ENCODE measurements at places on chromosomes 2 and 18. TPM values are rescaled to one million over a fixed set of nuclear protein-coding genes. Genes with fewer than 3 reads are reported as not detected.

The TANC1 gene
- total RNA-seq, result not detected

The ASB18 gene
- total RNA-seq, result not detected

The FBXO36 gene
- total RNA-seq, result 0.11 TPM

DNA sequence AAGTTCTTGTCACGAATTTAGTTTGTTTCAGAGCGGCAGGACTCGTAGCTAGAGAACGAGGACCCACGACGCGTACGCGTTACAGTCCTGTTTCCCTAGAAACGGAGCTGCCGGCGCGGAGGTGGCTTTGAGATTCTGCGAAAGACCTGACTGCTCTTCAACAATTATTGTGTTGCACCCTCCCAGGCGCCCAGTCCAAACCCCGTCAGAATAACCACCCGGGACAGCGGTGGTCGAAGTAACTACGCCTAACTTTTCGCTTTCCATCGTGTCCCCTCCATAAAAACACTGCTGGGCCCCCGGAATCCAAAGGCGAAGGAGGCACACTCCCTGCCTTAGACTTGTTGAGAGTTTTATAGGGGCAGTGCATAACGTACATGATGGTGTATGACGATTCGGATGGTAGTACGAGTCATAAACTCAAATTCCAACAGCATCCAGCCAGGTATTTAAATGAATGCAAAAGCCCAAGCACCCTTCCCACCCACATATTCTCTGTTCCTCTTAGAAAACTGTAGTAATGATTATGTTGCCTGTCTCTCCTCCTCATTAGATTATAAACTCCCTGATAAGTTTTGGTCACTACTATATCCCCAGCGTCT is 651 bp upstream of the STAM2 start:
- DNase-seq, result peak; percentile 62

- DNase-seq, result no peak
Observed at GRCh38 chr2:201072201-201072530, 365 bp downstream of the NDUFB3 start.

DNA sequence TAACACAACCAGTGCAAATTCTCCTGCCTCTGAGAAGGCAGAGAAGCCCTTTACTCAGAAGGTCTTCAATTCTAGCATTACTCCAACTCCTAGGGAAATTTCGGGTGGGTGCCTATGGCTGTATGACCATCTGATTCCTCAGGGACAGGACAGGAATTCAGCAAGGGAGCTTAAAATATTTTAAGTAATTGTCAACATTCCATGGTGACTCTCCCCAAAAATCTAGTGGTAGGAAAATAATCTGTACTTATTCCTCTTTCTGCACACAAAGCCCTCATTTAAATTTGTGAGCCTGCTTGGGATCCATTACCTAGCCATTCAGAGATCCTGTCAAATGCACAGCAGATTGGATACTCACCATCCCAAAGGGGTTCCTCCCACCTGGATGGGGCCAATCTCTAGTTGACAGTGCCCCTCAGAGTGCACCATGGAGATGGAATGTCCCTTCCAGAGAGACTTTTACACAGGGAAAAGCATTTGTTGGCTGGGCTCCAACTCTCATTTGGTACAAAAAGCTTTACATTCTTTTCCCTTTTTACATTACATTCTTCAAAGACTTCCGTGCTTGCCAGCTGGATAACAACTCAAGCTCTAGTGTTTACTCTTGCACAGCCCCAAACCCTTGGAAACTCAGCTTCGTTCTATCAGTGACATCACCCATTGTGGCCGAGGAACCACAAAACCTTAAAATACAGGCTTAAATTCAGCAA is 3.1 kb upstream of the TMEM150A start:
- no peak for DNase-seq

- DNase-seq, result peak; percentile 100
Observed at GRCh38 chr2:64750817-64751285, 97.1 kb upstream of the SERTAD2 start.

- DNase-seq, result peak; percentile 71
Observed at GRCh38 chr2:25566694-25567093, 106.7 kb downstream of the DTNB start.

DNA sequence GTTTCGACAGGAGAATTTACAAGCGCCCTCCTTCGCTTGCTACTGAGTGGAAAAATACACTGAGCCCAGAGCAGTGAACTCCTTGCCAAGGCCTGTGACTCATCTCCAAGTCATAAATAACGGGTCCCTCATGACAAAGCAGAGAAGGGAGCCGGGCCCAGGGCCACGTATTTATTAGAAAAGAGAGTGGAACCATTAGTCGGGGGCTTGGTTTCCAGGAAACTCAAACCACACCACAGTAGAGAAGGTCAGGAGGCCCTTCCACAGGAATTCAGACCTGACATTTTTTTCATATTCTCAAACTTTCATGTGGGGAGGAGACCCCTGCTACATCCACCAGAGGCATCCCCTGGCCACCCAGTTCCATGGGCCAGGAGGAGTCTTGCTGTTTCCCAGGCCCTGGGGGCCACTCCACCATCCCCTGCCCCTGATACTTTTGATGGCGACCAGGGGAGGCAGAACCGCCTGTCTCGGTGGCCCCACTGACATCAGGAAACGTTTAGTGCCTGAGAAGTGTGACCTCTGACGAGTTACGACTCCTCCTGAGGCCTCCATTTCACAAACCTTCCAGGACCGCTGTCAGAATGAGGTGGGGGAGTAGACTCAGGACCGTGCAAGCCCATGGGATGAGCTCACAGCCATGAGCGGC is 289.7 kb downstream of the DYSF start:
- DNase-seq, result no peak

DNA sequence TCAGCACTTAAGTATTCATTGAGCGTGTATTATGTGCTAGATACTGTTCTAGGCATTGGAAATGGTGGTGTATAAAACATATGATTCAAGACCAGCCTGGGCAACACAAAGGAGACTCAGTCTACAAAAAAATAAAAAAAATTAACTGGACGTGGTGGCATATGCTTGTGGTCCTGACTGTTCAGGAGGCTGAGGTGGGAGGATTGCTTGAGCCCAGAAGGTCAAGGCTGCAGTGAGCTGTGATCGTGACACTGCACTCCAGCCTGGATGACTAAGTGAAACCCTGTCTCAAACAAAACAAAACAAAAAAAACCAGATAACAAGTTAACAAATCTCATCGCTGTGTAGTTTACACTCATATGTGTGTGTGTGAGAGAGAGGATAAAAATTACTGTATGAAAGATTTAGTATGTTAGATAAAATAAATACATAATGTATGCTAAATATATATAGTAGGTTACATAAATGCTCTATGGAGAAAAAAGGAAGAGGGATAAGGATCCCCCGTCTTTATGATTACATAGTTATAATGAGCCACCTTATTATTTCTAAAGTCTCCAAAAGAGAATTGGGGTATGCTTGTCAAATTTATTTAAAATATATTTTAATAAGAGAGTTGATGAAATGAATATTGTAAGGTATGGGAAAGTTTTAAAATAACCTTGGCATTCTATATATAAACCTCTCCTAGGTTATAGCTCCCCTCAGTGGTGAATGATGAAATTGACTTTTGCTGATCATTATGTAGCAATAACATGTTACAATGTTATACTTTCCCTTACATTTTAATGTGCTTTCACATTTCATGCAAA is 69.2 kb downstream of the EHBP1 start:
- DNase-seq, result peak; percentile 77

DNA sequence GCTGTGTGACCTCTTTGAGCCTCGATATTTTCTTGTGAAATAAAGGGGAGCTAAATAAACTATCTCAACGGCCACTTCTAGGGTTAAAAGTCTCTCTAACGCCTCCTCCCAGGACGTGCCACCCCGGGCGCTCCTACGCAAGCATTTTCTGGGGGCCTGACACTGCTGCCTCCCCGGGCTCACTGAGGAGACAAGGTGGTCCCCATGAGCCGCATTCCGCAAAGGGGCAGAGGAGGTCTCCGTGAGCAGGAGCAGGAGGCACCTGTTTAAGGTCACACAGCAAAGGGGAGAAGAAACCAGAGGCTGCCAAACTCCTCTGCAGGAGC is 913 bp upstream of the WNT10A start:
- DNase-seq, result no peak

GRCh38 chr2:26099933-26100332 is 66.0 kb downstream of the RAB10 start:
- DNase-seq, result no peak

DNA sequence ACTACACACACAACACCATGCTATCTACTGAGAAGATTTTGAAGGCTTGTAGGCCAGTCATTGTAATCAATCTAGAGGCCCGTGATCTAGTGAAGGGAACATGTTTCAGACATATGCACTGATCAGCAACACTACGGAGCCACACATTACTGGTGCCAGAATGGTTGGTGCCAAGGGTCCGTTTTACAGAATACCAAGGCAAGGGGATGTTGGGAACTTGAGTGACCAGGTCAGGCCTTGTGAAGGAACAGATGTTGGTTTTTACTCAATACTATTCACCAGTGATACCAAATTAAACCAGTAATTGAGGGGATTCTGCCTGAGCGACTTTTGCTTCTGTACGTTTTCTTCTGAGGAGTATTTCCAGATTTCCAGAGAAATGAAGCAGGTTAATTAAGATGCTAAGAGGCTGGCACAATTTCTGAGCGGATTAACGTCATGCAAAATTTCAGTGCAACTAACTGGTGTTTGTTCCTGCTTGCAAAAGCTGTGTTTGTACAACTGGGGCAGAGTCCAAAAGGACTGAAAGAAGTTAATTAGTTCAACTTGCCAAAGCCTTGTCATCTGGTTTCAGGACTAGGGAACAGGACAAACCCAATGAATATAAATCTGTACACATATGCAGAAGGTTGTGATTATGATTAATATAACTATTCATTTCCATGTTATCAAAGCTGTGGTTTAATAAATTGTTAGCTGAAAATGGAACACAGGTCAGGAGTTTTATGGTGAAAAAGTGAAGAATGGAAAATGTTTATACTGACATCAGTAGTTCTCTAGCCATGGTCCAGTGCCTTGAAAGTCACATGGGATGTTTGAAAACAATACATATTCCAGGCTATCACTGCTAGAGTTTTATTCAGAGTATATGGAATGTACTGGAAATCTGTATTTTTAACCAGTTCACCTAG is 432.1 kb upstream of the DCC start:
- DNase-seq, result no peak

- no peak for DNase-seq
Observed at GRCh38 chr2:239167011-239167673, 233.7 kb downstream of the HDAC4 start.

DNA sequence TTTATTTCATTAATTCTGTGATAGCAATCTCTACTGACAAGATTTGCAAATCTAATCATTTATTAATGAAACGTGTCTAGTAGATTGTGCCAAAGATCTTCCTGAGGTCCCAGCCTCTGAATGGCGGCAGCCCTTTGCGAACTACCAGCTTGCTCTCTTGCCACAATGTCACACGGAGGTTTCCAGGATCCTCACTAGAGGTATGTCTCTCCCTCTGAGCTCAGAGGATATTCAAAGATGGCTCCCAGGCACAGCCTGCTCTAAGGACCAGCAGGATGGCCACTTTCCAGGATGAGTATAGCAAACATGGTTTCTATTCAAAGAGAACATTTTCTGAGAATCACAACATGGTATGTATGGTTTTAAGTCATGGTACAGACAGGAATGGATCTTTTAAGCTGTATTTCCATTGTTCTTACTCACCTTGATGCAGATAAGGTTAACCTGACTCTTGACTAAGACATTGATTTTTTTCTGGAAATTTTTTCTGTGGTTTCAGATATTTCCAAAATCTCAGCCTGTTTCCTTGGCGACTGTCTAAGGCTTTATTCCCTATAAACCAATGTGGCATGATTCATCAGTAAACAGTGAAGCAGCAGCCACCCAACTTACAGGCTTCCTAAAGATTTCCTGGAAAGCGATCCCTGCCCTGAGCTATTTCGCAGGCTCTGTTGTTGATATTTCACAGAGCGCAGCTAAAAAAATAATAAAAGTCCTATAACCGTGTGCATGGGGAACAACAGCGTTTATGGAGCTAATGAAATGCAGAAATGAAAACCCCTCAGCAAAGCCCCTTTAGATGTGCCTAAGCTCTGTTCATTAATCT is 54.1 kb upstream of the KLF7 start:
- no peak for DNase-seq

- DNase-seq, result no peak
Observed at GRCh38 chr2:238926761-238927611, 79.1 kb downstream of the TWIST2 start.
